ENCODE measurements at places on chromosomes 1 and 21. TPM values are rescaled to one million over a fixed set of nuclear protein-coding genes. Genes with fewer than 3 reads are reported as not detected.

DNA sequence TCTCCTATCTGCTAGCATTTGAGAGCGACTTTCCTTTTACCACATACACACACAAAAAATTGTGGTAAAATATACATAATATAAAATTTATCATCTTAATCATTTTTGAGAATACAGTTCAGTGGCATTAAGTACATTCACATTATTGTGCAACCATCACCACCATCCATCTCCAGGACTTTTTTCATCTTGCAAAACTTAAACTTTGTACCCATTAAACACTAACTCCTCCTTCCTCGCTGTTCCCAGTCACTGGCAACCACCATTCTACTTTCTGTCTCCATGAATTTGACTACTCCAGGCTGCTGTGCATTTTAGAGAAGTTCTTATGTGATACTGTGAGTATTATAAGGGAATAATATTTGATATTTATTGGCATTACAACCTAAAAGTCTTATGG lies 181.3 kb downstream of the C1orf21 start:
- DNase-seq = no peak

DNA sequence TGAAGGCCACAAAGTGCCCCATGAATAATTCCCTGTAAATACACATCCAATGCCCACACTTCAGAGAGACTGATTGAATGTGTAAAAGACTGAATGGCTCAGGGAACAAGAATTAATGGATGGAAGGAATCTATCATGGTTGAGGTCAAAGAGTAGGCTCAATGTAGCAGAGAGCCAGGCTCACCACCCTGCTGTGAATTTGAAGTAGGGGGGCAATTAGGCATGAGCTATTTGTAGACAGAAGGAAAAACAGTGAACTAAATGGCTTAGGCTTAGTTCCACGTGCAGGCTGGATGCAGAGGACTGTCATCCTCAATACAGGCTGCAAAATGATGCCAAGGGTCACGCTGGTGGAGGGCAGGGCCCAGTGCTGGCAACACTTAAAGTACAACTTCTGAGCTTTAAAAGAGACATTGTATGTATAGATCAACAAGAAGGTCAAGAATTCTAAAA lies 22.9 kb upstream of the IGSF3 start:
- DNase-seq = peak; percentile 44

GRCh38 chr1:209620487-209620884 lies 31.7 kb downstream of the LAMB3 start:
- DNase-seq = no peak

The FBXO28 gene
- total RNA-seq = 42.3 TPM

Data from spinal cord (tissue), 10 donors.